ENCODE measurements at places on chromosomes 4 and X.

DNA sequence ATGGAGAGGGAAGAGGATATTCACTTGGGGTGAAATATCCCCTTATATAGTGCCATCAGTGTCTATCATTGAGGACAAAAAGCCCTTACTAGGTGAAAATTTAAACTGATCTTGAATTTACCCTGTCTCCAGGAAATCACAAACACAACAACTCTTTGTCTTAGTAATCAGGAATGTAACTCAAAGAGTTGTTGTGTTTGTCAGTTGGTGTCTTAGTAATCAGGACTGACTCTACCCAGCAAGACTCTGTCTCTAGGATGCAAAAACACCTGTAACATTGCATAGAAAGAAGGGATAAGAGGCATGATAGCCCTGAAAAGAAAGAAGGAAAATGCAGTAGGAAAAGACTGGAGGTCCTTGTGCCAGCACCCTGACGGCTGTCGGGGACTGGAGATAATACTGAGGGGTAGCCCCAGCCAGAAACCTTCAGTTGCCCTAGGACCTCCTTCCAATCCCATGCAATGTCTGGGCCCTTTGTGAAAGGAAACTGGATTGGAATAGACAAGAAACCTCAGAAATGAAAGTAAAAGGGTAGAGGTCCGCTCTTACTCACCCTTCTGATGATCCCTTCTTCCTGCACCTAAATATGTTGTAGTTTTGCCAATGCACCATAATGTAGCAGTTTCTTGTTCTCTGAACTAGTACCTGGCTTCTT lies 45.3 kb downstream of the HMGB2 start:
- no peak for DNase-seq
- H3K4me3 ChIP-seq: no peak overlapping the region
- no peaks in the 10 kb centered on the region for H3K27me3 ChIP-seq

- H3K36me3 ChIP-seq: no peaks in the 10 kb centered on the region
- H3K4me1 ChIP-seq: no peaks in the 10 kb centered on the region
- no peak overlapping the region for H3K27ac ChIP-seq
- H3K4me3 ChIP-seq: no peak overlapping the region
- DNase-seq: no peak
These were observed 4.6 kb upstream of the HAUS3 start for GRCh38 chr4:2246384-2247127.

DNA sequence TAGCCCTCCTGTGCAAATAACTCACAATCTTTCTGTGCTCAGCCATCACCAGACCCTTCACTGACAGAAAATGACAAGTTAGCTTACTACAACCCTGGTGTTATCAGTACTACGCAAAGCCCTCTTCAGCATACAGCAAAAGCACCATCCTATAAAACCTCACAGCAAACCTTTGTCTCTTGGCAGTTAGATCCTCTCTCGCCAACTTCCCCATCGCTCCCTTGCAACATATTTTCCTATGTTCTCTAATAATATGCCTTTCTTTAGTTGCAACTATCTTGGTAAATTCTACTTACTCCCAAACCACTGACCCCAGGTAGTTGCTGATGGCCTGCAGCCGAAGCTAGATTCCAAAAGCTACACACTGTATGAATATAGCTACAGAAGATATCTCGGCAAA lies 856.9 kb upstream of the FRG1 start:
- no peaks in the 10 kb centered on the region for H3K4me1 ChIP-seq
- no peak overlapping the region for H3K27ac ChIP-seq
- no peaks in the 10 kb centered on the region for H3K27me3 ChIP-seq
- H3K4me3 ChIP-seq: no peak overlapping the region
- H3K36me3 ChIP-seq: no peaks in the 10 kb centered on the region

DNA sequence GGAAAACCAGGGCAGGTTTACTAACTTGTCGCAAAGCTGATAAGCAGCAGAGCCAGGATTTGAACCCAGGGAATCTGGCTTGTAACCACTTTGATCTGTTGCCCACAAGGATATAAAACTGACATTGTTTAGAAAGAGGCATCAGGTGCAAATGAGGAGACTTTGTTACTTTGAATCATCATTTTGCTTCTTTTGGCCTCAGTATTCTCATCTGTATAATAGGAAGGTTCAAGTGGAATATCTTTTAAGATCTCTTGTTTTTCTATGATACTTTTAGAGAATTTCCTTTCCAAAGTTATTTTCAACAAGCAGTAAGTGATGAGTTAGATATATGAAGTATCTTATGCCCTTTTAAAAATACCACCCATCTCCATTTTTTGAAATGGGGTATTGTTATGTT lies 57.8 kb upstream of the NAP1L5 start:
- no peaks in the 10 kb centered on the region for H3K36me3 ChIP-seq
- H3K27me3 ChIP-seq: no peaks in the 10 kb centered on the region
- DNase-seq: no peak
- H3K4me3 ChIP-seq: no peak overlapping the region
- H3K4me1 ChIP-seq: peaks cover 3% of the 10 kb centered on the region

DNA sequence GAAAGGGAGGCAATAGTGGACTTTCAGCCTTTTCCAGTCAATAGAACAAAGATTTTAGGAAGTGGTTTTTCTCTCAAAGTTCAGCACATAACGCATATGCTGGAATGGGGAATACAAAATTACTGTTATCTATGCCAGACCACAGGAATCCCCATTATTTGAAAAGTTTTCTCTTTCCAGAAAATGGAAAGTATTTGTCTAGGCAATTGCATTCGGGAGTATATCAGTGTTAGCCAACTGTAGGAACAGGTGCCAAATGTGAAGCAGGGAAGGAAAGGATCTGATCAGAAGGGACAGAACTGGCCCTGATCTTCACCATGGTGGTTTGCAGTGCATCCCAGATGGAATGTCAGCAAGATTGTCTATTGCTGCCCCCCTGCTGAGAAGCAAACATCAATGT lies 213.6 kb downstream of the CPE start:
- no peak overlapping the region for H3K27ac ChIP-seq
- no peaks in the 10 kb centered on the region for H3K27me3 ChIP-seq
- H3K4me1 ChIP-seq: no peaks in the 10 kb centered on the region
- no peak for DNase-seq
- H3K4me3 ChIP-seq: no peak overlapping the region
- H3K36me3 ChIP-seq: no peaks in the 10 kb centered on the region

- no peak for DNase-seq
- no peaks in the 10 kb centered on the region for H3K27me3 ChIP-seq
- H3K4me1 ChIP-seq: peaks cover 21% of the 10 kb centered on the region
- no peak overlapping the region for H3K27ac ChIP-seq
- no peaks in the 10 kb centered on the region for H3K36me3 ChIP-seq
These were observed 4.5 kb downstream of the SNX25 start for GRCh38 chr4:185213877-185214276.

- DNase-seq: no peak
- H3K36me3 ChIP-seq: no peaks in the 10 kb centered on the region
- no peaks in the 10 kb centered on the region for H3K4me1 ChIP-seq
These were observed 382.9 kb upstream of the MAGEB18 start for GRCh38 chrX:25755194-25755593.

DNA sequence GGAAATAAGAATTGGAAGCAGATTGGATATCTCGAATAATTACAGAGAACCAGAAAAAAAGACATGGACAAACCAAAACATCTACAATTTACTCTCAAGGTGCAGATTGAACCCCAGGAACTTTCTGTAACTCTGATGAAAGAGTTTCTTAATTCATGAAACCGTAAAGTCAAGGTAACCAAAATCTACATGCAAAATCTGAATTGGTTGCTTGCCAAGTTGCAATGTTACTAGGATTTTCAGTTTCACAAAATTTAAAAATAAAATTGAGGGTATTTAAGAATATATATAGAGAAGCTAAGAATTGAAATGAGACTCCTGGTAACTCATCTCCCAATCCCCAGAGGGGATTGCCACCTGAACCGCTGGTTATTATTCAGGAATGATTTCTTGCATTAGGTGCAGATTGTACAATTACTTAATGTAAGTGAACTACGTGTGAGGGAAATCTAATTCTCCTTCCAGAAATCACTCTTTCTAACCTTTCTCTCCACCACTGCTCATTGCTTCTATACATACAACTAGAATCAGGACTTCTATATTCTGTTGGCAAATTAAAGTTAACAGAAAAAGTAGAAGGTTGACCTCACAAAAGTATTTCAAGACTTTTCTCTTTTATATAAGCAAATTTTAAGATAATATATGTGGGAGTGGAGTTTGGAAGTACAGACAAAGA lies 221.5 kb upstream of the NDST4 start:
- DNase-seq: no peak
- H3K27me3 ChIP-seq: no peaks in the 10 kb centered on the region
- no peaks in the 10 kb centered on the region for H3K4me1 ChIP-seq

DNA sequence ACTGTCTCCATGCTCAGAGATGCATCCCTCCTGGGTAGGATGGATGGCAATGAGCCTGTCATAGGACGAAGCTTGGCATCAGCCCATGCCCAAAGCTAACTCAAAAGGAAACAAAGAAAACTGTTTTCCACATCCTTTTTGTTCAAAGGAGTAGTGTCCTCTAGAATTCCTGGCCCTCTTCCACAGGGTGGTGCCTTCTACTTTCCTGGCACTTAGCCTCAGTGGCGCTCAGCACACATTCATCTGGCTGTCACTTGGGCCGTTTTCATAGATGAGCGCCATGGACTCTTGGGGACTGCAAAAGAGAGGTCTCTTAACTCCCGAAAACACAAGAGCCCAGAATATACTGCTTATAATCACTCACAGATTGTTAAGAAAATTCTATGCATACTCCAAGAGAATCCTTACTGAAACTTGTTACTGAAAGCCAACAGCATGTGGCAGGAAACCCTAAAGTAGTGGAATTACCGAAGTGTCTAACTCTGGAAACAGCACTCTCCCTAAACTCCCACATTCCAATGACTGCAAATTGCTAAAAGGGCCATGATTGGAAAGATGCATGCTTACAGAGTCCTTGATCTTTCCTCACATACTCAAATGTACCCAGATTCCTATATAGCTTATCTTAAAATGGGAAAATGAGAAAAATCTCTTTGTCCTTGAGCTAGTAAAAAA lies 110.0 kb downstream of the HS6ST2 start:
- H3K27ac ChIP-seq: no peak overlapping the region
- H3K4me3 ChIP-seq: no peak overlapping the region
- H3K27me3 ChIP-seq: no peaks in the 10 kb centered on the region
- DNase-seq: no peak
- no peaks in the 10 kb centered on the region for H3K4me1 ChIP-seq

GRCh38 chrX:16018291-16018690 lies 105.1 kb upstream of the GRPR start:
- no peaks in the 10 kb centered on the region for H3K36me3 ChIP-seq
- no peaks in the 10 kb centered on the region for H3K27me3 ChIP-seq
- H3K4me3 ChIP-seq: no peak overlapping the region
- H3K27ac ChIP-seq: no peak overlapping the region

DNA sequence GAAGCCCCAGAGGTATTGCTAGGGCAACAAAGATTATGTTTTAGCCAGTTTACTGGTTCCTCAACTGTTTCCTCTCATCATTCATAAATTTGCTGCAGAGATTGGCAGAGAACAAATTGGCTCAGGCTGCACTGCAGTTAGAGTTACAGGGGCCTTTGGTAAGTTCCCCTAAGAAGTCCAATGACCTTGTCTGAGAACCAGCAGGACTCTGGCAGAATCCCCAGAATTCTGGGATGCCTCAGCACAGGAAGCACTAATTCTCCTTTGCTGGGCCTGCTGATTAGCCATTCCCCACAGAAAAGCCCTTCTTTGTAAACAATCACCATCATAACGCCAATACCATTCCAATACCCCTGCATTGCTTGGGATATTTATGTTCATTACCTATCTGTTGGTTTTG lies 151.3 kb downstream of the USP46 start:
- H3K36me3 ChIP-seq: no peaks in the 10 kb centered on the region
- H3K4me1 ChIP-seq: no peaks in the 10 kb centered on the region

DNA sequence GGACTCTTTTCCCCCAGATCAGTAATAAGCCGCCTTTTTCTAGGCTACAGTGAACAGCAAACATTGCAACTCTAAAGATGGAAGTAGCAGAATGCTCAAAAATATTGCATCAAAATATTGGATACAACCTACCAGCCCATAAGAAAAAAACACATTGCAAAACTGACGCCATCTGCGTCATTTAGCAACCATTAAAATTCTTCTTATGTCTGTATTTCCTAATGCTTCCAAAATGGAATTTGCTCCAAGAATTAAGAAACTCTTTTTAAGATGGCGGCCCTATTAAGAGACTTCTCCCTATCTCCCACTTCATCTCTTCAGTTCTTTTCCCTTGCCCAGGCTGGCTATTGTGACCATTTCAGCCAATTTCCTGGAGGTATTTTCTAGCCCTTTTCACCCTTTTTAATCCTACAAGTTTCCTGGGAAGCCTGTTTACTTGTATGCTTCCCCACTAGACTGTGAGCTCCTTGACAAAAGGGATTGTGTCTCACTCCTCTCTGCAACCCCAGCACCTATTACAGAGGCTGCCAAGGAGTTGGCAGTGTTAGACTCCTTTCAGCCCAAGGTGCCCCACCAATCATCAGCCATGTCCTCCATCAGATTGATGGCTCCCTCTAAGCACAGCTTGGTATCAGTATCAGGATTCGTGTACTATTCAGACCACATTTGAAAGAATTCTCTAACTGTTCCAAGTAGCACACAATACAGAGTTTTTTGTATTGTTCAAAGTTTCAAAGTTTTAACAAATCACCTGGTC lies 4.4 kb downstream of the GPC3 start:
- no peak for DNase-seq
- peaks cover 1% of the 10 kb centered on the region for H3K4me1 ChIP-seq
- no peak overlapping the region for H3K4me3 ChIP-seq
- H3K27ac ChIP-seq: no peak overlapping the region

DNA sequence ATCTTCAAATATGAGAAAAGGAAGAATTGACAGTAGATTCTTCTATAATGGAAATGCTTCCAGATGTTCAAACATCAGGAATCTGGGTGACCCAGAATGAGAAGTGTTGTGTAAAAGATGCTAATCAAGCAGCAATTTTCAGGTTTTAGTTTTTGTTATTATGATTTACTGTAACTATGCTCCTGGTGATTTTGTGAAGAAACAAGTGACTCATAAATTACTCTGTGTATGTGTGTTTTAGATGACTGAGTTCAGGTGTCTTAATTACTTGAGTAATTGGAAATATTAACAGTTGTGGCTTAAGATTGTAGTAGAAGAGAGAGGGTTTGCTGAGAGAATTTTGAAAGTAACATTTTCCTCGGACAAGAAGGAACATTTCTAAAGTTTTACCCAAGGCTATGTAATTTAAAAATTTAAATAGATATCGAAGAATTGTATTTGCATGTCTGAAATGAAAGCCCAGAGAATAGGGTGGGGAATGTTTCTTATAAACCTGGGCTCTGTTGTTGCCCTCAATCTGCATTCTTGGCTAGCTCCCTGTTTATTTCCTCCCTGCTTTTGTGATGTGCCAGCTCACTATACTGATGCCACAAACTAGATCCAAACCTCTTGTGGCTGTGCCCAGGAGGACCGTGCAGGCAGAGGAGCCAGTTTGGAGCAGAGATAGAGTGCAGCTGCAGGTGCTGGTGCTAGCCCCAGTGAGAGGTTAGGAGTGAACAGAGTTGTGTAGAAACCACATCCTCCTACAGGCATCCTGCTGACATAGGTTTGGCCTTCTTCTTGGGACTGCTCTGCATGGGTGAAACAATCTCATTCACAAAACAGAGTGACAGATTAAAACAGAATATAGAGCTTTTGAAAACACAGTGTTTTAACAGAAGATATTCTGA lies 25.4 kb upstream of the TNIP3 start:
- no peak for DNase-seq
- no peaks in the 10 kb centered on the region for H3K4me1 ChIP-seq
- H3K4me3 ChIP-seq: no peak overlapping the region
- no peaks in the 10 kb centered on the region for H3K27me3 ChIP-seq
- no peaks in the 10 kb centered on the region for H3K36me3 ChIP-seq
- no peak overlapping the region for H3K27ac ChIP-seq

GRCh38 chr4:186643501-186644310 lies 80.0 kb downstream of the FAT1 start:
- no peaks in the 10 kb centered on the region for H3K36me3 ChIP-seq
- no peak overlapping the region for H3K4me3 ChIP-seq
- H3K27ac ChIP-seq: no peak overlapping the region
- H3K4me1 ChIP-seq: no peaks in the 10 kb centered on the region
- no peaks in the 10 kb centered on the region for H3K27me3 ChIP-seq

Measured in H1 (cell line).